ENCODE measurements at places on chromosomes 2 and 18.

GRCh38 chr2:108635630-108636354 is 83.5 kb upstream of the RANBP2 start:
- no peak for ATAC-seq

DNA sequence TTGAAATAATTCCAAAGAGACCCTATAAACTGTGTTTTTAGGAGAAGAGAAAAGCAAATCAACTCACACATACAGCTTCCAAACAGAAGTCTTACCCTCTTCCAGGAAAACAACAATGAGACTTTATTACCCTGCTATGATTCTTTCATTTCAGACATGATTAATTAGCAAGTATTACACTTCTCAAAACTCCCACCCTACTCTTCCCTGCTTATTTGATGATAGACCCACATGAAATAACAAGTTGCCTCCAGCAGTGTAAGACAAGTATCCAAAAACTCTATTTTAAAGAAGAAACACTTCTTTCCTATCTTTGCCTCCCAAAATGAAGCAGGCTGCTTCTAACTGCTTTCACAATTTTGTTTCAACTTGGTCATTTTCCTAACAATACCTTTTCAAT is 4.1 kb downstream of the FIGN start:
- ATAC-seq = no peak

GRCh38 chr18:44541781-44542180 is 138.9 kb upstream of the SETBP1 start:
- no peak for ATAC-seq

DNA sequence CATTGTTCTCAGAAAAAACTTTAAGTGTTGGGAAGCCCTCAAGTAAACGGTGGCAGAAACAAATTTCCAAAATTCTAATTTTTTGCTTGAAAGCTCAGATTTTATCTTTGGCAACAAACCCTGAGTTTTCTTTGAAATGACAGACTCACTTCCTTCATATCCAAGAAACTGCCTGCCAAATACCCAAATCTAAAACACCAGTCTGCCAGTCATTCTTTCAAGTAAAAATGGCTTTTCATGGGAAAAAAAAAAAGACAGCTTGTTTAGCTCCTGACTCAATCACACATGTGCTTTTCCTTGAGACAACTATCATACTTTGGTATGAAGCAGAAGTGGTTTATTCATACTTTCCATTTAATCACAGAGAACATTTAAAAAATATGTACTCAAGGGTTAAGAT is 40.6 kb upstream of the CSRNP3 start:
- ATAC-seq = no peak

DNA sequence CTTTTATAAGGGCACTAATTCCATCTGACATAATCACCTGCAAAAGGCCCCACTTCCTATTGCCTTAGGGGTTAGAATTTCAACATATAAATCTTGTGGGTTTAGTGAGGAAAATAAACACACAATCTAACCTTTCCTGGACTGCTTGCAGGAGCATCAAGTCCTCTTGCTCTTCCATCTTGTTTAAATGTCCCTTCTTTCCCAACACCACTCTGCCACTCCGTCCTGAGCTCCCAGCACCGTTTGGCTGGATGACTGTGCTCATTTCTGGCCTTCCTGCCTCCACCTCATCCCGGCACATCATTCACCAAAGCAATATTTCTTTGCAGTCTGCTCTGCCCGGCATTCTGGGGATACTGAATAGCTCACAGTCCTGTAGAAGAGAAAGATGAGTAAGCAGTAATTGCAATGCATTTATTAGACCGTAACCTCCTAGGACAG is 247.8 kb downstream of the BCL2 start:
- ATAC-seq = no peak

GRCh38 chr18:959854-960253 is 55.2 kb downstream of the ADCYAP1 start:
- ATAC-seq = no peak

GRCh38 chr2:111990856-111991255 is 64.2 kb upstream of the TMEM87B start:
- ATAC-seq = no peak

GRCh38 chr2:168431301-168432024 is 24.6 kb upstream of the CERS6 start:
- ATAC-seq = peak; percentile 36

GRCh38 chr2:189638301-189639006 is 22.8 kb upstream of the ASNSD1 start:
- no peak for ATAC-seq

DNA sequence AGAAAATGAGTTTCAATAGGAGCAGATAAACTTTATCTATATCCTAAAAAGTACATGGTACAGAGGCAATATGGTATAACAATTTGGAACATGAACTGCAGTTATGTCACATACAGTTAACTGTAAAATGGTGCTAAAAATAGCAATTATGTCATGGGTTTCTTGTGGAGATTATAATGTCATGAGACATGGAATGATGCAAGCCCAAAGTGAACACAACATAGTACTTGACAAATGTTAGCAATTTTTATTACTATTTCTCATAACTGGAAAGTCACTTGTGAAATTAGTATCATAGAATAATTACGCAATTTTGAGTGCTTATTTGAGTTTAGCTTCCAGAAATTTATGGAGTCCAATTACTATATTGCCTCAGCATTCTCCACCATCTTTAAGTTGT is 1263.4 kb downstream of the DSC3 start:
- no peak for ATAC-seq

GRCh38 chr2:147560810-147561535 is 283.9 kb upstream of the ACVR2A start:
- no peak for ATAC-seq

DNA sequence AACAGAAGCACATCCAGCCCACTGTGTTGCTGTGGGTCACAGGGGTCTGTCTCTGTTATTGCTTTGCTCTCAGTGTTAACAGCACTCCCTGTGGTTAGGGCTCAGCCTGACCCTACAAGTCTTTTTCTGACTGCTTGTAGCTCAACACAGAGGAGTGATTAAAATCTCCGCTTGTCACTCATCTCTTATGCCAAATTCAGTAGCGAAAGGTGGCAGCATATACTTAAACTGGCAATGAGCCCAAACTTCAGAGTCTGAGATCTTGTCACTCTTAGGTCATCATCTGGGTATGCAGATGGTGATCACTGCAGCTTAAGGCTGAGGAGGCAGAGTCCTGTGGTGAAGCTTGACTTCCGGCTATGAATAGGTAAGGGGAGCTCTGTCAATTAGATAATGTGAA is 63.3 kb upstream of the CSRNP3 start:
- no peak for ATAC-seq

DNA sequence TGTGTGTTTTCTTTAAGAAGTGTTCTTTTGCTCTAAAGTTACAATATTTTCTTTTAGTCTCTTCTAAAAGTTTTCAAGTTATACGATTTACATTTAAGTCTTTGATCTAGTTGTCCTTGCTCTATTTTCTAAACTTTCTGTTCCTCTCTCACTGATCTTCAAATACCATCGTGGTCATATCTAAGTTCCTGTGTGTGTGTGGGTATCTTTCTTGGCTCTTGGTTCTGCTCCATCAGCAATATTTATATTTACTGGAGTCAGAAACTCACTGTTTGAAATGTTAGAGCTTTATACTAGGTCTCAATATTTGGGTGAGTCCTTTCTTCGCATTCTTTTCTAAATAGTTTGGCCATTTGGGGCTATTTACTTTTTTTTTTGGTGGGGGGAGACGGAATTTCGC is 77.3 kb downstream of the COPS8 start:
- no peak for ATAC-seq

DNA sequence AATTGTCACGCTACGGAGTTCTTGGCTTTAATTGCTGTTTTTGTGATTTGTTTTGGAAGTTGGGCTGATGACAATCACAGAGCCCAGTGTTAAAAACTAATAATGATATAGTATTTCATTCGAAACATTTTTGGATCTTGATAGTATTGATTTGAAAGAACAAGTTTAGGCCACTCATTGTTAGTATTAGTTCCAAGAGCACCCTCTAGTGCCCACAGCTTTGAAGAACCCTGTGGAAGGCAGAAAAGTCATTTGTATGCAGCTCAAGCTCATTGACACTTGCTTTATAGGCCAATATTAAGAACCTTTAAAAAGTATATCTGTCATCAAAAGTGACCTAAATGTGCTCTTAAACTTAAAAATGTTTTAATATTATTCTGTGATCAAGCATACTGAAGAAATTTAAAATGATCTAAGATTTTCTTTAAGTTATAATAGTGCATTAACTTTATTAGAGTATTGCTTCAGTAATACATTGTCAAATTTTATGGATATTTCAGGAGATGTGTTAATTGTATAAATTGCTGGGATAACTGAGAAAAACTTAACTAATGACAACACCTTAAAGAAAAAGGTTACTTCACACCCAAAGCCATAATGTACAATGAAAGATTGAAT is 191.0 kb downstream of the GRB14 start:
- no peak for ATAC-seq

GRCh38 chr18:77700051-77700450 is 450.4 kb downstream of the GALR1 start:
- no peak for ATAC-seq

- no peak for ATAC-seq
Measured at GRCh38 chr2:102184018-102184417, 2.8 kb upstream of the IL1RL2 start.

- no peak for ATAC-seq
Measured at GRCh38 chr18:3863593-3863992, 413.6 kb downstream of the TGIF1 start.

DNA sequence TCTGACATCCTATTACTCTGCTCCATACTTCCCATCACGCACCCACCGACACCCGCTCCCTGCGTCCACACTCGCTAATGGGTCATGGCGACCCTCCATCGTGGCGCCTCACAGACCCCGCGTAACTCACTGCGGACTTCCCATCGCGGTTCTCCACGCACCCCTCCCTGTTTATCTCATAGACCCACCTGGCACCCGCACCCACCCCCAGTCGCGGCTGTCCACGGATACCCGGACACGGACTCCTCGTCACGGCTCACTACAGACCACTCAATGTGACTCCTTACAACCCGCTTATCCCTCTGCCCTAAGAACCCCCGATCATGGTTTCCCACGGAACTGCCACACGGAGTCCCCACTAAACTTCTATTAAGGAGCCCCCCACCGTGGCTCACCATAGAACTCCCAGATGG is 458 bp downstream of the CXXC1 start:
- ATAC-seq = peak; percentile 1

- no peak for ATAC-seq
Measured at GRCh38 chr18:23238152-23238531, 102.9 kb downstream of the CABLES1 start.

- ATAC-seq = no peak
Measured at GRCh38 chr2:174145827-174146226, 102.5 kb downstream of the OLA1 start.

DNA sequence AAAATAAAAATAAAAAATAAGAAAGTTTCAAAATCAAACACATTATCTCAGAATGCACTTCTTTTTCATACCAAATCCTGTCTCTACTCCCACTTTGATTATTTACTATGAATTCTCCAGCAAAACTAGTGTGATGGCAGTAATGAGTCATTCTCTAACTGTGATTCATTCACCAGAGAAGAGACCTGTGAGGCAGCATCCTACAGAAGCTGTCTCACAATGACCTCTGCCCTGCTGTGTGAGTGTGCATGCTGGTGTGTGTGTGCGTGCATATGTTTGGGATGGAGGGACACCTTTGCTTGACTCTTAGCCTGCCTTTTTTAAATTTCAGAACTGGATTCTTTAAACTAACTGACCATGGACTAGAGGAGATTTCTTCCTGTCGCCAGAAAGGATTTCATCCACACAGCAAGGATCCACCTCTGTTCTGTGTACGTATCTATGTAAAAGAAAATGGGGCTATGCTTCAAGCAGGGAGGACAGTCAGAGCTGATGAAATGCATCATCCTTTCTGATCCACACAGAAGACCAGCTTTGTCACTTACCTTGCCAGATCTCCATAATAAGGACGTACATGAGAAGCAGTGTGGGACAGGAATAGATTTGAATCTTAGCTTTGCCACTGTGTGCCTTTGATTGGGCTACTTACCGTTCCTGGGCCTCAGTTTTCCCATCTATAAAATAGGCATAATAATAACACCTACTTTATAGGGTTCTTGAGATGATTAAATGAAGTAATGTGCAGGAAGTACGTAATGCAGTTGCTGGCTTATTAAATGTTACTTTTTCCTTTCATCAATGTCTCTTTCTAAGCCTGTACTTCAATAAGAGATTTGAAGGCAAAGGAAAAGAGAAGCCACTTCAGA is 31.2 kb downstream of the STAMBP start:
- peak; percentile 94 for ATAC-seq

- ATAC-seq = no peak
Measured at GRCh38 chr2:19247186-19247585, 111.2 kb downstream of the OSR1 start.

Measured in activated T-helper 17 cell treated with anti-CD3 and anti-CD28 coated beads, Interleukin-2, amount 50 U/mL, for 72 hours (primary cell).